GOT3 (cell line): ENCODE measurements at places on chromosomes 12 and 14.

- DNase-seq: no peak
These were observed 2.7 kb downstream of the PPP4R4 start for GRCh38 chr14:94176808-94177207.

GRCh38 chr14:33229269-33229929, 290.7 kb downstream of the NPAS3 start:
- DNase-seq: no peak

GRCh38 chr12:130920723-130921381, 32.9 kb upstream of the ADGRD1 start:
- no peak for DNase-seq

DNA sequence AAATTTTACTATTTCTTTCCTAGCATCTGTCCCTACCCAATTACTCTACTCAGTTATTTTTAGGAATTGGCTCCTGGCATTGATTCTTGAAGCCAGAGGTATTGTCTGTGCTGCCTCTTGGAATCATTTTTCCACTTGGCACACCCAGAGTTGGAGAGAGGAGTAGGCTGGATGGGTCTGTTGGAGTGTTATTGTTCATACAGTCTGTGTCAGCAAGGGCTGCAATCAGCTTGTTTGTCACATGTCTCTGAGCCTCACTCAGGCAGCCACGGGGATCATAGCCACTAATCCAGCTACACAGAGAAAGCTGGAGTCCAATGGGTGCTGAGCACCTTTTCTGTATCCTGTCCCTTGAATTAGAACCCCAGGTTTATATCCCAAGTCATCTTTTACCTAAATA, 176.0 kb upstream of the DYRK2 start:
- no peak for DNase-seq

- DNase-seq: no peak
These were observed 606.3 kb upstream of the LRFN5 start for GRCh38 chr14:41000350-41000749.

GRCh38 chr12:89513544-89513943, 11.1 kb downstream of the GALNT4 start:
- DNase-seq: no peak

DNA sequence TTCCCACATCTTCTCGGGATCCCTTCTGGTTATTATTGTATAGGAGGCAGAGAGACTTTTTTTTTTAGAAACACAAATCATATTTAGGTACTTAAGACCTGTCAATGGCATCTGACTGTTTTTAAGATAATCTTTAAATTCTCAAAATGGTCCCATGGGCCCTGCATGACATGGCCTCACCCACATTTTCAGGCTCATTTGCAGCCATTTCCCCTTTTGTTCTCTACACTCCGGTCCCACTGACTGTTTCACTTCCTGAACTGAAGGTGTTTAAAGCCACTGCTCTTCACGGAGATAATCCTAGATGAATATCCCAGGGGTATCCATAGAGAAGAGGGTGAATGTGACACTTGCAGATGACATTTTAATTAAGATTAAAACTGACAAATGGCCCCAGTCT, 12.3 kb upstream of the C12orf71 start:
- no peak for DNase-seq

DNA sequence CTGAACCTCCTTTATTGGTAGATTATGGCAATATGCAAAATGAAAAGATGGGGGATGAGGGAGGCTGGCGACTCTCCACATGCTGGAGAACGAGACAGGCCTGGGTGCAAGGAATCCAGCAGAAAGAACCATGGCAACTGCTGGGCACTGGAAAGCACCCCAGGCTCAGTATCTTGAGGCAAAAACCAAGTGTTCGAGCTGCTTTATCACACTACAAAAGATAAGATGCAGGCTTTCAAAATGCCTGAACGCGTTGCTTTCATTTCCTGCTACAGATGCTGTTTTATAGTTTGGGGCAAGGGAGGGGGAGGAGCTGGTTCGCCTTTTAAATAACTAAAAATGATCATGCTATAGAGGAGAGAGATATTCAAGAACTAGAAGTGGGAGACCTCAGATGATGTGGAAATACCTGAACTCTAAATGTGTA, 38.9 kb downstream of the NIN start:
- no peak for DNase-seq

- DNase-seq: no peak
These were observed 12.3 kb upstream of the RPS6KL1 start for GRCh38 chr14:74935360-74935680.

- DNase-seq: no peak
These were observed 466.6 kb downstream of the EGLN3 start for GRCh38 chr14:33484264-33484663.

DNA sequence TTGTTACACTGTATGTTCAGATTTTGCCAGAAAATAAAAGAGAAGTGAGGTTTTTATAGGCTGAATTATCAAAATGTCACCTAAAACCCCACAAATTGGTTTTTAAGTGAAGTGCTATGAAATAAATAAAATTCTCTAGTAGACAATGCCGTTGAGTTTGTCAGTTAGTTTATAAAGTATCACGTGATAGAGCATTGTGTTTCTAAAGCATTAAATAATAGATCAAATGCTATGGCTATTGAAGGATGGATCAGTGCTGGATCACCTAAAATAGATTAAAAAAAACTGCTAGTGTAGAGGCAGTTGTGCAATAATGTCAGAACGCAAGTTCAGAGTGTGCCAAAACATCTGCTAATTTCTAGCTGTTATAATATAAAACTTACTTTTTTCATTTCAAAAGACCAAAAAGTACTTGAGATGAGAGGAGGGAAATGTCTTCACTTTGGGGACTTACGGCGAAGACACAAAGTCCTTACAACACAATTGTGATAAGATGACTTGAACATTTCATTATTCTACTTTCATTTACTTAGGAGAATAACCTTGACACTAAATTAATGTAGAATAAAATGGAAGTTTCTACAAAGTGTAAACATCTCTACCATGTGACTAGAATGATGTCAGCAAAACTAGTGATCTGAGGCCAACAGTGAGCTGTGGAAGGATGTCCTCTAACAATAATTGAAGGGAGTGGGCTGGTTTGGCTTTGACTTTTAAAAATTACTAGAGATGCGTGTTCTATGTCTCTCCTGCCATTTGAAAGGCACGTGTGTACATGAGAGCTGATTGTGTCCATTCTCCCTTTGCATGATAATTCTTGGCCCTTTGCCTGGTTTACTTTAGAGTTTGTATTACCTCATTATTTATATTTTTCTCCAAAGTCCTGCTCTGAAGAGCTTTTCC, 154.4 kb upstream of the PDE3A start:
- DNase-seq: no peak

GRCh38 chr12:96195845-96196451, 1.8 kb downstream of the ELK3 start:
- DNase-seq: no peak

GRCh38 chr14:60266021-60266937, 17.3 kb downstream of the PPM1A start:
- DNase-seq: no peak

DNA sequence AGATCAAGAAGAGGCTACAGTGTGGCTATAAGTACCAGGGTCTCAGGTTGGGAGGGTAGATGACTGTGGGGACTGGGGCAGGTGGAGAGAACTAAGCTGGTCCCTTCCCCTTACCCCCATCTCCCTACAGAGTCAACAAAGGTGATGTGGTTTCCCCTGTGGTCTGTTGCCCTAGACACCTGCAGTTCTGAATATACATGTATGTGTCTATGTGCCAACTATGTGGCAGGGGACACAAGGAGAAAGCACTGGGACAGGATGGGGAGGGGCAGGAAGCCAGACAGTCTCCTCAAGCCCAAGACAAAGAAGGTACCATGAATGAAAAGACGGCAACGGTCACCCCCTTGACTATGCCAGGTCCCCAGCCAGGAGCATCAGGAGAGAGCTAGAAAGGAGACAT, 4.5 kb upstream of the HDAC7 start:
- no peak for DNase-seq

- DNase-seq: no peak
These were observed 148.3 kb downstream of the SAMD4A start for GRCh38 chr14:54715239-54715638.

GRCh38 chr12:57739387-57739786, 845 bp upstream of the AGAP2 start:
- no peak for DNase-seq

- DNase-seq: no peak
These were observed 194.8 kb downstream of the SLC41A2 start for GRCh38 chr12:104763168-104763805.

- DNase-seq: no peak
These were observed 170.9 kb downstream of the DUSP6 start for GRCh38 chr12:89181271-89181920.

GRCh38 chr12:69698769-69699540, at the start of gene BEST3:
BEST3 (minus strand) TSS chr12:69699303; CDS start chr12:69697798, 1,505 bp downstream.
- DNase-seq: no peak

GRCh38 chr12:49647827-49648711, 24.7 kb downstream of the PRPF40B start:
- DNase-seq: no peak

DNA sequence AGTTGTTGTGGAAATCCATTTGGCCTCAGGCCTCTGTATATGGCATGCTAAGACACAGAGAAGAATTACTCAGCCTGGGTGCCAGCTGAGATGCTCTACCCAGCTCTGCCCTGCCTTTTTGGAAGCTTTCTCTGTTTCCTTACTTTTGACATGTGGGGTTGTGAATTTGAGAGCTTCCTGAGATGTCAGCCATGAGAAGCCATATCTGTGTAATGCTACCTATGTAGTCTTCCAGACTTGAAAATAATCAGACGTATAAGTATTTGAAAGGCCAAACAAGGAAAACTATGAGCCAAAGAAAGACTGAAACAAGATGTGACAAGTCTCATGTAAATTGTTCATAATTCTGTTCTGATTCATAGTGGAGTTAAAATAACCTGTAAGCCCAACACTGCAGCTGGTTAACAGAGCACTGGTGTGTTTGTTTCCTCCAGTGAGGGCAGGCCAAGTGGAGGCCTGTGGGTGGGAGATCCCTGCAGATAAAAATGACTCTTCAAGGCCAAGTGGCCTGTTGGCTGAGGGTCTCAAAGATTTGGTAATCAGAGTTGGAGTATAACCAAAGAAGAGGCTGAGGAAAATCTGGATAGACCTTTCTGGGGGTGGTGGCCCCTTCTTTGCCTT, 94.0 kb downstream of the TMX1 start:
- no peak for DNase-seq

DNA sequence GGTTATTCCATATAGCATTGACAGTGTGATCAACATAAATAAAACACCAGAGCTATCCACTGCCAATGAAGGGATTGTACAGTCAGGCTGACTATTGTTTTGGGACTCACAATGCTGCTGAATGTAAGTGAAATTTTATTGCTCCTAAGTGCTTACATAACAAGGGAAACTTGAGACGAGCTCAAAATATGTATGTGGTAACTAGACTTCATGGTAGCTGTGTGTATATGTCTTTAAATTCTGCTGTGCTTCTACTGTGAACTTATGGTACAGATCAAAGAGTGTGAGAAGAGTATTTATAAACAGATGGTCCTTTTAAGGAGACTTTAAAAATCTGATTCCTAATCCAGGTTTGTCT, 6.9 kb downstream of the FLRT2 start:
- DNase-seq: no peak

GRCh38 chr12:56836800-56837663, 73.9 kb downstream of the HSD17B6 start:
- no peak for DNase-seq

DNA sequence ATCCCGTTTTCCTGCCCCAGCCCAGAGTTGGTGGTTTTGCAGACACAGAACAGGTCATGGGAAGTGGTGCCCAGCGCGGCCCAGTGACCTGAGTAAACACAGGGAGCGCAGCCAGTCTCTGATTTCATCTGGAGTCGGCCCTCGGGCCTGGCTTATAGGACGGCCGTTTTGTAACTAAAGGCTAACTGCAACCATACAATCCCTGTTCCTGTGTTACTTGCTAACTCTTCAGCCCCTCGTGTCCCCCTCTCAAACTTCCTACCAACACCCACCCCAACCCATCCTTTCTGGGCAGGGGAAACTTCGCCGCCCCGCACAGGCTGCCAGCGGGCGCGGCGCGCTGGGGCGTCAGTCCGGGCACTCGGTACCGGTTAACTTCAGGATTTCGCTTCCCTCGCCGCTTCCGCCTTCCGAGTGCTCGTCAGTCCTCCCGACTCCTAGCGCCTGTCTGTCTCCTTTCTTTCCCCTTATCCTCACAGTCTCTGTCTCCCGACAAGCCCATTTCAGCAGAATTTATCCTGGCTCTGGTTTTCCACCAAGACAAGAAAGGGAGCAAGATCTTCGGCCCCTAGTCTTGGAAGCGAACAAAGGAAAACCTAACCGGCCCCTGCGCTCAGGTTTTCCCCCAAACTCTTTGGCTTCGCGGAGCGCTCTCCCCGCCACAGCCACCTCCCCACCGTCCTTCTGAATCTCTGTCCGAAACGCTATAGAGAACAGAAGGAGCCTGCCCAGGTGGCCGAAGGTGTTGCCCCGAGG, 2.0 kb downstream of the SIX1 start:
- no peak for DNase-seq
